ENCODE measurements at places on chromosomes 5 and 9. TPM values are rescaled to one million over a fixed set of nuclear protein-coding genes. Genes with fewer than 3 reads are reported as not detected.

DNA sequence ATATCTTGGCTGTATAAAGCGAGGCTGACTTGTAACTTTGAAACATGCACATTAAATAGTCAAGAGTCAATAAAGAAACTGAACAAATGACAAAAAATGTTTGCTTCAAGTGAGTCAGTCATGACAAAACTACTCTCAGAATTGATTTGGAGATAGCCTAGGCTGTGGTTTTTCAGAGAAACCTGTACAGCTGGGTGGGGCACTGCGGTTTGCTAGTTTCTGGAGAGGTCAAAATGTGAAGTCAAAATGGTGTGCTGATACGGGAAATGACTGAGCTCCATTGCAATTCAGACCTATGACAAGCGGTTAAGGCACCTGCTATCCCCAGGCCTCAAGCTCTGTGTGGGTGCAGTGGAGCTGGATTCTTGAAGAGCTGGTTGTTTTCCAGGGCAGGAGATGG, 10.3 kb upstream of the CD180 start:
- no peak for DNase-seq

ANKRD31 gene
- polyA plus RNA-seq, result 0.13 TPM

FBXW2 gene
- 29.8 TPM for polyA plus RNA-seq

OR1Q1 gene
- not detected for polyA plus RNA-seq

NKD2 gene
- not detected for polyA plus RNA-seq

DDX46 gene
- polyA plus RNA-seq, result 29.0 TPM

IFNA13 gene
- not detected for polyA plus RNA-seq

MAMDC4 gene
- polyA plus RNA-seq, result 2.6 TPM

- DNase-seq, result no peak
These were observed 6.2 kb downstream of the NR5A1 start for GRCh38 chr9:124500796-124501611.

C5 gene
- polyA plus RNA-seq, result 5.4 TPM

DNA sequence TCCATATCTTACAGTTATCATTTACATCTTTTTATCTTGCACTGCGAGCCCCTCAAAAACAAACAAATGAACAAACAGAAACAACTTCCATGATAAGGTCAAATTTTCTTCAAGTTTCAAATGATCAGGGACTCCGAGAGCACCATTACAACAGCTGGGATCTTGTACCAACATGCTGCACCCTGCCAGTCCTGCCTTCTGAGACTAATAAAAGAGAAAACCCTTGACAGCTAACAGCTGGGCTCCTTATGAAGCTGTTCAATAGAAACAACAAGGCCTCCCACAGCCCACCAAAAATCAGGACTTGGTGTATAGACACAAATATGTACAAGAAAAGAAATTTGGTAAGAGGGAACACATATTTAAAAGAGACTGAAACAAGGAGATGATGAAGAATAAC, 985.3 kb upstream of the DMAC1 start:
- no peak for DNase-seq

- no peak for DNase-seq
These were observed 14.1 kb downstream of the FGF1 start for GRCh38 chr5:142671801-142672200.

- DNase-seq, result no peak
These were observed 120.8 kb downstream of the EMB start for GRCh38 chr5:50320131-50320749.

DNA sequence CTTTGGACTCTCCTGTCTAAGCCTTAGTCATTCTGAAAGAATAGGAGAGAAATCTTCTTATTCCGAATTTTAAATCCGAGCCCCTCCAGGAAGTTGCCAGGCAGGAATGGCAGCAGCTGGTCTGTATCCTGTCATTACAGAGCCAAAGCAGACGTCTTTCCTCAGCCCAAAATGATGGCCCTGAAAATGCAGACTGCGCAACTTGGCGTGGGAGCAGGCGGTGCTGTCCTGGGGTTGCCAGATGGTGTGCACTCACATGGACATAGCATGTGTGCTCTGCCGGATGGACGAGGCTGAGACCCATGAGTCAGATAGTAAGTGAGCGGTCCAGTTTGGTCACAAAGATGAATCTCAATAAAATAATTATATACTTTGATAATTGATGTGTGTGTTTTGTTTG, 410.4 kb downstream of the KCTD16 start:
- DNase-seq, result no peak

DNA sequence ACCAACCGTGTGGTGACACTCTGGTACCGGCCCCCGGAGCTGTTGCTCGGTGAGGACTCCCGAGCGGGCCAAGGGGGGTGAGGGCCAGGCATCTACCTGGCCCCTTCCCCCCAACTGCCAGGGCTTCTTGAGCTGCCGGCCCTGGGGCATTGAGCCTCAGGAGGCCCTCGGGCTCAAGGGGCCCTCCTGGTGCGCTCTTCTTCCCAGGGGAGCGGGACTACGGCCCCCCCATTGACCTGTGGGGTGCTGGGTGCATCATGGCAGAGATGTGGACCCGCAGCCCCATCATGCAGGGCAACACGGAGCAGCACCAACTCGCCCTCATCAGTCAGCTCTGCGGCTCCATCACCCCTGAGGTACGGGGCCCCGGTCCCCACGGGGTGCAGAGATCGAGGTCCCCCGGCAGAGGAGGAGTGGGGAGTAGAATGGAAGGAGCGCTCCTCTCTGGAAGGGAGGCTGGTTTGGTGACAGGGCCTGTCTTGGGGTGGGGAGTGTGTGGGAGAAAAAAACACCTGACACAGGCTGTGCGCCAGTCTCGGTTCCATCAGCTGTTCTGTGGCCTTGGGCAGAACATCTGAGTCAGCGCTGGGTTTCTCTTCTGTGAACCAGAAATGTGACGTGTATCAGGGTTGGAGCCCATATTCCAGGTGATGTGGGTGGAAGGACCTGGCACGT, 2.6 kb downstream of the CDK9 start:
- DNase-seq, result no peak

FCHO2 gene
- polyA plus RNA-seq, result 13.1 TPM

DNA sequence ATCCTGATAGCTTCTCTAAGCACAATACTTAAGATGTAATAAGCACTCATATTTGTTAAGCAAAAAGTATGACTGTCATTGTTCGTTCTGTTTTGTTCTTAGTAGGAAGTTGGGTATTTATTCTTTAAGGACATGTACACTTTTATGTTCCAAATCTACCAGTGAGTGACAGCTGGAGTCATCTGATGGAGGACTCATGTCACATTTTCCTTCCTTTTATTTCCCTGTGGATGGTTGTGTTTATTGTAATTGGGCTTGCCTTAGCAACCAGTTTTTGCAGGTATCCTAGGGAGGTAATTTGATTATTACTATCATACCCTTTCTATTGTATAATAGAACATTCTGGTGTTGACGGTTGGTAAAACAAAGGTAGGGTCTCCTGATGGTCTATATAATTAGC, 145.7 kb downstream of the ZSWIM6 start:
- DNase-seq, result no peak

GRCh38 chr5:180873615-180874520, 12.8 kb upstream of the ZFP62 start:
- DNase-seq, result no peak

SPATA31E1 gene
- polyA plus RNA-seq, result not detected

GRCh38 chr5:129082225-129083136, 12.1 kb upstream of the ISOC1 start:
- no peak for DNase-seq

LCN10 gene
- 2.1 TPM for polyA plus RNA-seq

PCDH12 gene
- 0.95 TPM for polyA plus RNA-seq
